B cell (primary cell): ENCODE measurements at places on chromosomes 12 and 14.

DNA sequence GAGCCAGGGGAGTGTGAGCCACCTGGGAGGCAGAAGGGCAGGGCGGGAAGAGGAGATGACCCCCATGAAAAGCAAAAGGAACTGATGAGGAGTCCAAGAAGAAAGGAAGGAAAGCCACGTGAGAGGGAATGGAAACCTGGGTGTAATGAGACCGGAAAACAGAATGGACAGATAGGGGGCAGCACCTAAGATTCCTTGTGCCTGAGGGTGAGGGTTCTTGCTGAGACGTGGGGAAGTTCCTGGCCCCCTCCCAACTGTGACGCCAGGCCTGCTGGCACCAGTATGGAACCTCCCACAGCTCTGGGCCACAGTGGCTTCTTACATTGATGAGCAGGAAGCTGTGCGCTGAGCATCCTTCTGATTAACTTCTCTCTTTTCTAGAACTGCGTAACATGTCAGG is 30.8 kb downstream of the TTC7B start:
- DNase-seq, result no peak

- no peak for DNase-seq
These were observed 68.9 kb downstream of the CMKLR1 start for GRCh38 chr12:108270035-108270848.

DNA sequence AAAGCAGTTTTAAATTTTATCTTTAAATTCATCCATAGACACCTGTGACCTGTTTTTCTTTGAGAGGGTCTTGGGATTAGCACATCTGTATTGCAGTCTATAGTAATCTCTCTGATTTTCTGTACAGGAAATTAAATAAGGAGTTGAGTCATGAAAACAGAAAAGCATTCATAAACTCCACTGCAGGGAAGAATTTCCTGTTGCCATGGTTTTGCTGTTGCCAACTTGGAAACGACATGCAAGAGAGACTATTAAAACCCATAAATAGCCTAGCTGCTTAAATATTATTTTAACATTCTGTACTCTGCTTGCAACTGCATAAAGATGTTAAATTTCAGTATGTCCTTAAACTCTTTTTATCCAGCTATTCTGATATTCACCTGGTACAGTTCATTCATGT is 281.0 kb upstream of the RGS6 start:
- no peak for DNase-seq

DNA sequence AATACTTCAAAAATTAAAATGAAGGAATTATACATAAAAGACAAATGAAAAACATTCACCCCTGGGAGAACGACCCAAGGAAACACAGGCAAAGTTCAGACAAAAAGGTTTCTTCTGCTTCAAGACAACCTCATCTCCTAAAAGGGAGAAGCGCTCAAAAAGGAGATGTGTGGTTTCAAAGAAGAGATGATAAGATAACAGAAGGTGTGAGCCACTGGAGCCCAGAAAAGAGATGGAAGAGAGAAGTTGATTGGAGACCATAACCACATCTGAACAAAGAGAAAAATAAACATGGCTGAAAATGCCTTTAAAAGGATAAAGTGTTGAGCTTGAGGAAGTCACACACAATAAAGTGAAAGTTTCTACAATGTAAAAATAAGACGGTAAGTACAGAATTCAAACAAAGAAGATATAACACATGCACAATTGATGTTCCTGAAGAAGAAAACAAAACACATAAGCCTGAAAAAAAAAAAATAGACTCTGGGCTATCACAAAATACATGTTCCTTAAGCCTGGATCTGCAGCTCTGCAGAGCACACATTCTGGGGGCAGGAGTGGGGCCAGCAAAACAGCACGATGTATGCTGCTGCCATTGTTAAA is 51.6 kb upstream of the C14orf180 start:
- DNase-seq, result no peak

DNA sequence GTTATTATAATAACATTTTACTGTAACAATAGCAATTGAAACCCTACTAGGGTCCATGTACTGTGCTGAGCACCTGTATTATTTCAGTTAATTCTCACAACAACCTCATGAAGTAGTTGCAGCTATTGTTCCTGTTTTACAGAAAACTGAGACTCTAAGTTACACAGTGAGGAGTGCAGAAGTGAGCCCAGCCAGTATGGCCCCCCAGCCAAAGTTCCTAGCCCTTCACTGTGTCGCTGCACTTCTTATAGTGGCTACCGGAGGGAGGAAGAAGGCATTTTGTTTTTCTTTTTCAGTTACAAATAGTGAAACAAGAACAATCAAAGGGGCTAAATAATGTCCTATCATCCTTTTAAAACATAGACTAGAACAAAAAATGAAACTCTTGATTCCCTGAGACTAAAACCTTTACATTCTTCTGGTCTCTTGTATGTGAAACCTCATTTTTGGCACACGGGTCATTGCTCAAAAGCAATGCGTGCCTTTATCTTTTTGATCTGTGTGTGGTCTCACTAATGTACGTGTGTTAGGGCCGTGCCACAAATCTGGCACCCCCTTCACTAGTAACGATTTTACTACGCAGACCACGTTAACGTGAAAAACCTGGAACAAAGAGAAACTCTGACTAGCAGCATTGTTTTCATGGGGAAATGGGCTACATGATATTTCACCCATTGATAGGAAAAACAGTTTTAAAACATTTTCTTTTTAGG is 88.7 kb downstream of the LLPH start:
- no peak for DNase-seq

GRCh38 chr14:82046512-82047226 is 513.0 kb upstream of the SEL1L start:
- DNase-seq, result no peak
